T1000 (cell line): ENCODE measurements at places on chromosomes 4 and X.
A peak's percentile ranks its signal among the peaks of the same experiment; 100 is the strongest.

DNA sequence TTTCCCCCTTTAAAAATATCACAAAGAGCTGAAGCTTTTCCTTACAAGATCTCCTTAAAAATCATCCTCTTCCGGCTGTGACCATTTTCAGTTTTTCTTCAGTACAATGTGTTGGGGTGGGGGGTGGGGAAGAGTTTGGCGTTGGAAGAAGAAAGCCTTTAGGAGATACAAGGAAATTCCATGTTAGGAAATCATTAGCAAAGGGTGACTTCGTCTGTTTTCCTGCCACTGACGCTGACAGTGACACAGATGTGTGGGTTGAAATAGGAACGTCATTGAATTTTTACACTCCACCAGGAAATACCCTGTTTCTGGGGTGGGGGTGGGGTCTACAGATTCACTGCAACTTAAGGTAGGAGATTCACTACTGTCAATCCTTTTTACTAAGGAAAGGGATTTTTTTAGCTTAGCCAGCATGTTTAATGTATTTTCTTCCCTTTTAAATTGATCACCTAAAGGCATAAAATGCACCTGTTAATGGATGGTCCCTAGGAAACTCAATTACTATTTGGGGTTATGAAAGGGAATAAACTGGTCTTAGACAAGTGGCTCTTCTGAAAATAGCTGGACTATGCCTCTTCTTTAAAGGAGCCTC, 3.9 kb downstream of the MAMLD1 start:
- no peak for DNase-seq

GRCh38 chr4:174152717-174153466, 130.6 kb downstream of the FBXO8 start:
- DNase-seq, result no peak

GRCh38 chrX:109934434-109934833, 68.5 kb upstream of the TMEM164 start:
- DNase-seq, result no peak

DNA sequence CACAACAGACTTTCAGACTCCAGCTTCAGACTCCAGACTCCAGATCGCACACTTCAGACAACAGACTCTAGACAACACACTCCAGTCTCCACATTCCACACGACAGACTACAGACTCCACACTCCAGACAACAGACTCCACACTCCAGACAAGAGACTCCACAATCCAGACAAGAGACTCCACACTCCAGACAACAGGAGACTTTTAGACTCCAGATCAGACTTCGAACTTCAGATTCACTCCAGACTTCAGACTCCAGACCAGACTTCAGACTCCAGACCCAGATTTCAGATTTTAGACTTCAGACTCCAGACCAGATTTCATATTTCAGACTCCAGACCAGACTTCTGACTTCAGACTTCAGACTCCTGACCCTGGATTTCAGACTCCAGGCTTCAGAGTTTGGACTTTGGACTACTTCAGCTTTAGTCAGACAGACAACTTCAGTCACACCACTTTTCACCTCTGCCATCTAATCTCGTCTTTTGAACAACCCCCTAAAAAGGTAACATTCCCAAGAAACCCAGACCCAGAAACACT, 29.0 kb upstream of the TLR2 start:
- DNase-seq, result no peak

DNA sequence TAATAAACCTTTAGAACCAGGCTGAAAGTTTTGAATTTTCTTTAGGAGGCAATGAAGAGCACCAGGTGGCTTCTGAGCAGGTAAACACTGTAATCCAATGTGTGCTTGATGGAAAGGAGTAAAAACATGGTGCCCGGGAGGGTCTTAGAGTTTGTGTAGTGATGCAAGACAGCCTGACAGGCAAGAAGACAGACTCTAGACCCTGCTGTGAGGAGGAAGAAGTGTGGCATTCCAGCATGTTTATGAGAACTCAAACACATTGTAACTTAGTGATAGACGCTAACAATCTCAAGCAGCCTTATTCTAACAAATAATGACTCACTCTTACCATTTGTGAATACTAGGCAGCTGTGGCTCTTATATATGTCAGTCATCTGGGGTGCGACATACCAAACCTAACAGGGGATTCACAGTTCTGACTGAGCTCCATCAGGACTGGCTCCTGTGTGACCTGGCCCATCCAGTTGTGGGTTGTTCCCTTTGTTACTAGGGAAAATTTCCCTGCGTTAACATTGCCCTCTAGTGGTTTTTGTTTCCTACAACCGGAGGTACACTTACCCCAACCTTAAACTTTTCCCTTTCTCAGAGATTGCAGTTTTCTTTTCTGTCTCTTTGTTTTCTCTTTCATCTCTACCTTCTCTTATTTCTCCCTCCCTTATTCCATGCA, 53.8 kb downstream of the VSIG4 start:
- DNase-seq, result peak; percentile 17

DNA sequence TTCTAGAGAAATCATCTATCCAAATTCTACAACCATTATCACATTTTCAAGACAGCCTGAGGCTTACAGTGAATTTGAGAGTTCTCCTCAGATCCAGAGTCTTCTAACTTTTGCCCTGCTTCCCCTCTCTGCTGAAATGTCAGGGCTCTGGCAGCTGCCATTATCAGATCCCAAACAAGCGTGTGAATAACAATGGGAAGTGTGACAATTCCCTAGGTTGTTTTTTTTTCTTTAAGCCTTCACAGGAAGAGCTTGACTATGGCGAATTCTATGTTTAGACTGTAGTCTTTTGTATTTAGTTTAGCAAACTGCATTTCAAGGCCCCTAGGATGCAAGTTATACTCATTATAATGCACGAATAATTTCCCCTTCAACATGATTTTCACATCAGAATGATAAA, 61.3 kb upstream of the KDR start:
- DNase-seq, result no peak

DNA sequence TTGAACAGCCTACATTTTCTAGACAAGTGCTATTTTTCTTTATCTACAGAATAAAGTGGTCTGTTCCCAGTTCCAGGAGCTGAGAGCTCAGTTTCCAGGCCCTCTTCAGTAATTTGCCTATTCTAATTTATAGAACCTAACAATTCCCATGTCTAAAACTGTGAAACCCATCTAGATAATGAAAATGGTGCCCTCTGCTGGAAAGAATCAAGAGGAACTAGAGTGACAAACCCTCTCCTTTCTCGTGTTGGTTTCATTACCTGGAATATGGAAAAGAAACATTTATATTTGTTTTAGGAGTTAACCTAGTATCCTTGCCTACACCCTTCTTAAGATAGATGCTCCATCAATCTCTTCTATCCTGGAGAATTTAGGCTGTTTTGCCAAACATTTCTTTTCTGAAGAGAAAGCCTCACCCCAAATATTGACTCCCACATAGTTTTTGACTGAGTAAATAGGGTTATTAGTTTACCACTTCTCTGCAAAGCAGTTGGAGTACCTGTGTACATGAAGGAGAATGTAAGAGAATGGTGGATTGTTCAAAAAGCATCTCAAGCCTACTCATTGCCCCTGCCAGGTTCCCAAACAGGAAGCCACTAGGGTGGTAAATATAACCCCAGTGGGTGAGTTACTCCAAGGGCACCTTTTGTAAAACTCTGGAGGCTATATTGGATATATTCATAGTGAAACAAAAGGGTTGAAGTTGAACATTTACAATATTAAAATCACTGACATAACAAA, 121.6 kb downstream of the RASL11B start:
- DNase-seq, result no peak

GRCh38 chr4:2069161-2069971, 10.2 kb downstream of the NAT8L start:
- no peak for DNase-seq

DNA sequence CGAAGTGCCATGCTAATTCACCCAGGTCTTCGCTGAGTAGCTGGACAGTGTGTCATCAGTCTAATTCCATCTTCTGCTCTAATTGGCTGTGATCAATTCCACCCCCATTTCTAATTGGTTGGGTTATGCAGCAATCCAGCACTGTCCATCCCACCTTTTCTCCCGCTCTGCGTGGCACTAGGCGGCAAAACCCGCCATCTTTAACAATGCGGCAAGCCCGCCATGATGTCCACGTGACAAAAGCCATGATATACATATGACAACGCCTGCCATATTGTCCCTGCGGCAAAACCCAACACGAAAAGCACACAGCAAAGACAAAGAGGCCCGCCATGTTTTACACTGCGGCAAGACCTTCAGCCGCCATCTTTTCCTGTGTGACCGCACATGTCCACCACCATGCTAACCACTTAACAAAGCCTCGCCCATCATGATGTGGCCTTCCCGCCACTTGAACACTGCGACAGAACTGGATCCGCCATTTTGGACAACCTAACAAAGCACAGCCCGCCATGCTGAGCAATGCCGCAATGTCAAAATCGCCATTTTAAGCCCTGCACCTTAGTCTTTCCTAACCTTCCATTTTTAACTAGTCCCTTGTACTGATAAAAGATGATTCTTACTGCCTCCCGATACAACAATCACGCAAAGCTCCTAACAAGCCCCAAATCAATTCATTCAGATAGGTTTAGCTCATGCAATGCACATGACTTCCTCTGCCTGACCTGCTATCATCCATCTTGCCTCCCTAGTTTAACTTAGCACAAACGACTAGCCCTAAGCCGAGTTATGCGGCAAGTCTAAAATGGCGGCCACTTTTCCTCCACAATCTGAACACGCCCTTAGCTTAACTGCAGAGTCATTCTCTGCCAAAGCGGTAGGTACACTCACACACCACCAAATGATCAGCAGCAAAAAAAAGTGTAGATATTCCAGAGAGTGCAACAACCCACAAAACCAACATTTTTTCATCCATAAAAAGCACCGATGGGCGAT, 288.3 kb downstream of the CHIC1 start:
- DNase-seq, result no peak

- DNase-seq, result no peak
Observed at GRCh38 chr4:75422998-75423397, 91.2 kb downstream of the RCHY1 start.

DNA sequence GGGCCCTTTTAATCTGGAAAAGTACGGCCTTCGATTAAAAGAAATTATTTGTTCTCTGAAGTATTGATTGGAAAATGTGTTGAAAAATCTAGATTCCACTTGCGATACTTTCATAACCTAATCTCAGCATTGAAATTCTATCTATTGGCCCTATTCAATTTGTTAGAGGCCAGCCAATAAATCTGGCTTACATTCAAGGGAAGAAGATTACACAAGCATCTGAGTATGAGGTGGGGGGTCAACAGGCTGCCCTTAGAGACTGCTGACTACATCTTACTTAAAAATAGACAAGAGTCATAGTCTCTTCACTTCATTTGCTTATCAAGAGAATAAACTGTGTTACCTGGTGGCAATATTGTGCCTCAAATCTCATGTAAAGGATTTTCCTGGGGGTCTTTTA, 248.0 kb upstream of the KCNIP4 start:
- DNase-seq, result no peak

- DNase-seq, result no peak
Observed at GRCh38 chr4:106208481-106209460, 107.2 kb downstream of the TBCK start.

DNA sequence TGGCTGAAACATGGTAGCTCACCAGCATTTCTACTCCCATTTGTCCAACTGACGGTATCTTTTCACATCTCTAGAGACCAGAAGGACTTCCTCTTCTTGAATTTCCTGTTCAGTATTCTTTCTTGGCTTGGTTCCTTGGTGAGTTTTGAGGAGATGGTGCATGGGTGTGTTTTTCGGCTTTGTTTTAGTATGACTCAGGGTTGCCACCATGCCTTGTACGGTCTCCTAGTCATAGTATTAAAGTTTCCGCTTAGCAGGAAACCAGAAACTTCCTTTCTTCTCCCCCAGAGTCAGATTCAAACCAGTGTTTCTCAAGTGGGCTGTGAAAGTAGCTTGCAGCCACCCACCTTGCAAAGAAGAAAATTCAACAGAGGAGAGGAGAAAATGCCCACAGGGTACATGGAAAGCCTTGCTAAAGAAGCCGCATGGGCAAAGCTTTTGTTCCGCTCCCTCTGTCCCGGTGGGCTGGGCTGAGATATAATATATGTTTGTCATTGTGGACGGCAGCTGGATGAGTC, 5.7 kb downstream of the CD99 start:
- no peak for DNase-seq

DNA sequence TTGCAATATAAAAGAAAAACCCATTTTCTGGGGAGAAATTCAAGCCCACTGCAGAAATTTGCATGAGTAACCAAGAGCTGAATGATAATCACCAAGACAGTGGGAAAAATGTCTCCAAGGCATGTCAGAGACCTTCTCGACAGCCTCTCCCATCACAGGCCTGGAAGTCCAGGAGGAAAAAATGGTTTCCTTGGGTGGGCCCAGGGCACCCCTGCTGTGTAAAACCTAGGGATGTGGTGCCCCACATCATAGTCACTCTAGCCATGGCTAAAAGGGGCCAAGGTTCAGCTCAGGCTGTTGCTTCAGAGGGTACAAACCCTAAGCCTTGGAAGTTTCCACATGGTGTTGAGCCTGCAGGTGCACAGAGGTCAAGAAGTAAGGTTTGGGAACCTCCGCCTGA, 108.4 kb downstream of the FAT4 start:
- no peak for DNase-seq

- DNase-seq, result no peak
Observed at GRCh38 chr4:74845834-74846233, 51.5 kb upstream of the BTC start.

DNA sequence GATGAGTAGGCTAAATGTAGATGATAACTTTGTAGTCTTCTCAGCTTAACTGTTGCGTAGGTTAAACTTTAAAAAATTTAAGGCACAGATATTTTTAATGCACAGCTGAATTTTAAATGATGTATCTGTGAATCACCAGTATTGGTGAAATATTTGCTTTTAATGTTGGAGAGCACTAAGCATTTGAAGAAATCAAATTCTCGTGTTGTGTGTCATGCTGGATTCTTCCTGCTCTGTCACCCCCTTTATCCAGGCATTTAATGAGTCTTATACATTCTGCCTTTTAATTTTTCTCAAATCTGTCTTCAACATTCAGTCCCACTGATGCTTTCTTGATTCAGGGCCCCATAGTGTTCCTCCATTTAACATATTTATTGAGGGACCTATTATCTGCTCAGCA, 76.7 kb downstream of the SLC4A4 start:
- no peak for DNase-seq

- no peak for DNase-seq
Observed at GRCh38 chr4:86975927-86976326, 41.1 kb downstream of the AFF1 start.

- DNase-seq, result no peak
Observed at GRCh38 chr4:169573889-169574288, 38.5 kb downstream of the NEK1 start.

GRCh38 chr4:18110099-18110498, 88.5 kb upstream of the LCORL start:
- no peak for DNase-seq

GRCh38 chr4:139907001-139907809, 241.6 kb downstream of the MGST2 start:
- no peak for DNase-seq

DNA sequence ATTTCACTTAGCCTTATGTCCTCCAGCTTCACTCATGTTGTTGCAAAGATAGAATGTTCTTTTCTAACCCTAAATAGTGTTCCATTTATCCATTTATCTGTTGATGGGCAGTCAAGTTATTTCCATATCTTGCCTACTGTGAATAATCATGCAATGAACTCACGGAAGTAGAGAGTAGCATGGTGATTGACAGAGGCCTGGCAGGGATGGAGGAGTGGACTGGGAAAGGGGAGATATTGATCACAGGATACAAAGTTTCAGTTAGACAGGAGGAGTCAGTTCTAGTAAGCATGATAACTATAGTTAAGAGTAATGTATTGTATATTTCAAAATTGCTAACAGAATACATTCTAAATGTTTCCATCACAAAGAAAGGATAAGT, 10.3 kb upstream of the CLNK start:
- no peak for DNase-seq
